Chondrocyte (in vitro differentiated cells): ENCODE measurements at places on chromosomes 12 and 14.

DNA sequence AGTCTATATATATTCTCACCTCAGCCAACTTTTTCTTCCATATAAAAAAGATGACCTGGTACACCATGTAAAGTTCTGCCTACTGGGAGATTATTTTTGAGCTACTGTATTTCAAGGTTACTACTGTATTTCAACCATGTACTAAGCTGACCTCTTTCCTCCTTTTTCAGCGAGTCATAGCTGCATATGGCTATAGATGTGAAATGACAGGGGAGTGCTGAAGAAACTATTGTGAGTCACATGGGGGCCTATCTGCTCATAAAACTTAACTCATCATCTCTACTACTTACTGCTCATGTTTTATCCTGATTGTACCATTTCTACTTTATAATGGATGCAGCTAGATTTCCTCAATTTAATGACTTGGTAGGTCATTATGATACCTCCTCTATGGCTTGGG lies 571.4 kb upstream of the ATP2B1 start:
- peaks cover 4% of the 10 kb centered on the region for H3K36me3 ChIP-seq
- H3K4me3 ChIP-seq, result no peak overlapping the region

- H3K4me3 ChIP-seq, result no peak overlapping the region
- H3K27ac ChIP-seq, result no peak overlapping the region
- H3K4me1 ChIP-seq, result peaks cover 20% of the 10 kb centered on the region
- no peak for DNase-seq
- H3K27me3 ChIP-seq, result no peaks in the 10 kb centered on the region
These were observed 50.1 kb upstream of the STK38L start for GRCh38 chr12:27193854-27194544.

GRCh38 chr12:47377414-47378221 lies 297.9 kb upstream of the AMIGO2 start:
- peak overlapping the region; percentile 92 for H3K27ac ChIP-seq
- no peaks in the 10 kb centered on the region for H3K27me3 ChIP-seq
- no peak for DNase-seq

GRCh38 chr12:69579029-69579428 lies 6.2 kb upstream of the CCT2 start:
- peaks cover 3% of the 10 kb centered on the region for H3K4me1 ChIP-seq
- peaks cover 12% of the 10 kb centered on the region for H3K36me3 ChIP-seq
- DNase-seq, result no peak
- no peak overlapping the region for H3K27ac ChIP-seq
- H3K27me3 ChIP-seq, result no peaks in the 10 kb centered on the region

GRCh38 chr12:112803620-112804282 lies 12.2 kb downstream of the RPH3A start:
- no peaks in the 10 kb centered on the region for H3K4me1 ChIP-seq
- H3K27ac ChIP-seq, result no peak overlapping the region
- no peak overlapping the region for H3K4me3 ChIP-seq
- H3K36me3 ChIP-seq, result no peaks in the 10 kb centered on the region
- H3K27me3 ChIP-seq, result peaks cover 29% of the 10 kb centered on the region

DNA sequence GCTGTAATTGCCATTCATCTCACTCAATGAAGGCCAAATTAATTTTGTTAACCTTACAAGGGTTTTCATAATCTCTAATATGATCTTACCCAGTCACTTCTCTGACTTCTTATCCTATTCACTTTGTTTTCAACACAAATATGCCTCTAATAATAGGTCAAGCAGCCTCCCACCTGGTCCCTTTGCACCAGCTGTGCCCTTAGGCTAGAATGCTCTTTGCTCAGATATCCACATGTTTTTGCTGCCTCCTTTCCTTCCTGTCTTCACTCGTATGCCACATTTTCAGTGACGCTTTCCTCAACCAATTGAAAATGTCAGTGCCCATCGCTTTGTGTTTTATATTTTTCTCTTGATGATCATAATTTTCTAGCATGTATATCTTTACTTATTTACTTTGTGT lies 106.4 kb upstream of the SYT10 start:
- H3K36me3 ChIP-seq, result no peaks in the 10 kb centered on the region
- no peaks in the 10 kb centered on the region for H3K27me3 ChIP-seq
- no peak for DNase-seq
- H3K4me3 ChIP-seq, result no peak overlapping the region
- H3K27ac ChIP-seq, result no peak overlapping the region
- no peaks in the 10 kb centered on the region for H3K4me1 ChIP-seq

GRCh38 chr14:91834571-91834970 lies 32.8 kb downstream of the TC2N start:
- DNase-seq, result no peak
- peaks cover 15% of the 10 kb centered on the region for H3K4me1 ChIP-seq
- peaks cover 14% of the 10 kb centered on the region for H3K36me3 ChIP-seq

GRCh38 chr12:55738123-55739024 lies 4.5 kb upstream of the GDF11 start:
- H3K4me3 ChIP-seq, result peak overlapping the region; percentile 77
- H3K27ac ChIP-seq, result peak overlapping the region; percentile 85
- peaks cover 21% of the 10 kb centered on the region for H3K4me1 ChIP-seq
- no peak for DNase-seq

DNA sequence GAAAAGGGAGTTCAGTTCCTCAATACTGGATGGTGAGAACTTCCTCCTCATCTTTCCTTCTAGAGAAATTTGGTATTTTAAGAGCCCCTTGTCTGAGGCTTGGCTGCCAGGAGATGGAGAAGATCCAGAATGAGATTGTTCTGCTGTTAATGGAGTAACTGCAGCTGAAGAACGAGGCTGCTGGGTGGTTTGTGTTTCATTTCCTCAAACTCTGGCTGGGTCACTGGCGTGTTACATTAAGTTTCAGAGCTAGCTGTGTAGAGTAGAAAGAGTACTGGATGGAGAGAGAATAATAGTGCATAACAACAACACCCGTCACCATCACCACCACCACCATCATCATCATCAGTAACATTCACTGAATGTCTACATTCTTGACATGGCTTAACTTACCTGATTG lies 325.0 kb upstream of the TBX3 start:
- DNase-seq, result no peak
- peaks cover 29% of the 10 kb centered on the region for H3K27me3 ChIP-seq
- H3K4me1 ChIP-seq, result no peaks in the 10 kb centered on the region
- peaks cover 3% of the 10 kb centered on the region for H3K36me3 ChIP-seq
- H3K27ac ChIP-seq, result no peak overlapping the region

- peaks cover 2% of the 10 kb centered on the region for H3K36me3 ChIP-seq
- no peaks in the 10 kb centered on the region for H3K4me1 ChIP-seq
- H3K27me3 ChIP-seq, result no peaks in the 10 kb centered on the region
- H3K27ac ChIP-seq, result no peak overlapping the region
- H3K4me3 ChIP-seq, result no peak overlapping the region
- DNase-seq, result no peak
These were observed 168.5 kb downstream of the RIMBP2 start for GRCh38 chr12:130547480-130548155.

GRCh38 chr12:96140174-96140573 lies 54.0 kb upstream of the ELK3 start:
- H3K27me3 ChIP-seq, result no peaks in the 10 kb centered on the region
- DNase-seq, result no peak
- H3K4me3 ChIP-seq, result no peak overlapping the region
- H3K36me3 ChIP-seq, result no peaks in the 10 kb centered on the region
- H3K4me1 ChIP-seq, result peaks cover 23% of the 10 kb centered on the region
- no peak overlapping the region for H3K27ac ChIP-seq

DNA sequence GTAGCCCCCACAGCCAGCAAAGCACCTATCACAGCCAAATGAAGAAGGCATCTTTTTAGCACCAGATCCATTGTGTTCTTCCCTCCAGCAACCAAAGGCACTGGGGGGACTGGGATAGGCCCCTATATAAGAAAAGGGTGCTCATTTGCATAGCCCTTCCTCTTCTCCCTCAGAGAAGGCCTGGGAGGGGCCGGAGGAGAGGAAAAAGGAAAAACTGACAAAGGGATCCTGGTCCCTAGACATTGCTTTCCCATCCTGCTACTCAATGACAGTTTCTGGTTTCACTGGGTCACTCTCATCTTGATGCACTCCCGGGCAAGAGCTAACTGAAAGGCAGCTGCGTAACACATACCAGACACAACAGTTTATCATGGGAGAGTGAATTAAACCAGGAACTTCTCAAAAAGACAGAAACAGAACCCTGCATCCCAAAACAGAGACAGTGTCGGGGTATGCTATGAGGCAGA lies at the start of gene PMEL:
TSS of gene PMEL (minus strand) at position 102 of the 467 bp plus-strand sequence. CDS start at position 71, 31 bp downstream.
- no peaks in the 10 kb centered on the region for H3K27me3 ChIP-seq
- peak within 1 kb of the TSS; percentile 90 for H3K27ac ChIP-seq
- peaks cover 26% of the 10 kb centered on the region for H3K4me1 ChIP-seq

DNA sequence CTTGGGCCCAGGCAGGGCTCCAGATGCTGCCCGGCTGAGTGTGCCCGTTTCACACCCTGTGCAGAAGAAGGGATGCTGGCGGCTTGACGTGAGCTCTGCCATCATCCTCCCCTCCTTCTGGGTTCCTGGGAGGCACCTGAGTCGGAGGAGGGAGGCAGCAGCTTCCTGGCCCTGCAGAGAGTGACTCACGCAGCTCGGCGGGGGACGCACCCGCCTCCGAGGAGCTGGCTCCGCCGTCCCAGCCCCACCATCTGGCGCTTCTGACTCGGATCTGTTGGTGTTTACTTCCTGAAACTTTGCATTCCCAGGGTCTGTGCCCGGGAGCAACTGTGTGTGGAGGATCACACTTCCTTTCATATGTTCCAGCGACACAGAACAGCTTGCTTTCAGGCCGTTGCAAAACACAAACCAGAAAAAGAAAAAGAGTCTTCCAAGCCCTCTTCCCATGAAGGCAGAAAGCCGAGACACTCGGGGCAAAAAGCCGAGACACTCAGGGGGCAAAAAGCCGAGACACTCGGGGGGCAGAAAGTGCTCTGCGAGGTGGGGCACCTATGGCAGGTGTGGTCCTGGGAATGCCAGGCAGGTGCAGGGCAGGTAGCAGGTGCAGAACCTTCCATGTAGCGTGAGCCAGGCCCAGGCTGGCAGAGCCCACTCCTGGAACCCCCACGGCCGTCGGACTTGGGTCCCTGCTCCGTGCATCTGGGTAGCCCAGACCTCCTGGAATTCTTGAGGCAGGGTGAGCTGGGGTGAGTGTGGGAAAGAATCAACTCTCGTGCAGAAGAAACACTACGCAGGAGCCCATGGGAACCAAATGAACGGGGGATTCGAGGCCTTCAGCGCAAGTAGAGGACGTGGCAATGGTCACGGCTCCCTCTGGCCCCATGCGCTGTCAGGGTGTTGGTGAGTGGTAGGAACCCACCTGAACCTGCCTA lies 27.6 kb upstream of the GALNT9 start:
- H3K4me1 ChIP-seq, result peaks cover 6% of the 10 kb centered on the region
- peaks cover 6% of the 10 kb centered on the region for H3K27me3 ChIP-seq
- H3K36me3 ChIP-seq, result no peaks in the 10 kb centered on the region

DNA sequence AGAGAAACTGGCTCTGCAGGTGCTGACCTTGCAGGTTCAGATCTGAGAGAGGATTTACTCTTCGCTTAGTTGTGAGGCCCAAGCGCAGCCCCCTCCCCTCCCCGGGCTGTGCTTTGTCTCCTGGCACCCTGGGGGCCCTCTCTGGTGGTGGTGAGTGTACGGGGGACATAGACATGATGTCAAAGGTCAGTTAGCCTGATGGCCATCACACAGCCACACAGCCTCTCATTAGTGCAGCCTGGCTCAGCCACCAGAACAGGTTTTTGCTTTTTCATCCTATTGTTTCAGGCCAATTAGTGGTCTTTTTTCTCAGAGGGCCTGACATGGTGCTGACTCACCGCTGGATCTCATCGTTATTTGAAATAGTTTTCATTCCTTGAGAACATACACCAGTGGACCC lies 437.9 kb downstream of the AACS start:
- no peak overlapping the region for H3K4me3 ChIP-seq
- no peaks in the 10 kb centered on the region for H3K36me3 ChIP-seq
- H3K27me3 ChIP-seq, result peaks cover 1% of the 10 kb centered on the region

DNA sequence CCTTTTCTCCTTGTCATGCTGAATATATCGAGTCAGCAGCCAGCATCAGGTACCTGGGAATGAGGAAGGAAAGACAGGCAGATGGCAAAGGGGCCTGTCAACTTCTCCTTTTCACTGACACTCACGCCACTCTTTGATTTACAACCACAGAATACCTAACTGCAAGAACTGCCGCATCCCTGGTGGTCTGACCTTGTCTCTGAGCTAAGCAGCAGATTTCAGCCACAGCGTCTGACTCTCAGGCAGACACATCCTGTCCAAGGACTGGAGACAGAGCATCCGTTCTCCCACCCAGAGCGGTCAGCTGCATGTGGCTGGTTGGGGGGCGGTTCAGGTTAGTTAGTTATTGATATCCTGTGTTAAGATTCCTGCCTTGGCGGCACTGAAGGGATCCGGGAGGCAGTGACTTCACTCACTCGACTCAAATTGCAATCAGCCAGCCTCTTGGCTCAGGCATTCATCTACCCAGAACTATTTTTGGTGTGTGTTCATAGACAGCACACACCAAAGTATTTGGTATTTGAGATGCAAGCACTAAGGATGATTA lies 11.2 kb upstream of the MAP1LC3B2 start:
- H3K27ac ChIP-seq, result peak overlapping the region; percentile 91
- peak overlapping the region; percentile 34 for H3K4me3 ChIP-seq
- DNase-seq, result no peak
- H3K36me3 ChIP-seq, result no peaks in the 10 kb centered on the region

DNA sequence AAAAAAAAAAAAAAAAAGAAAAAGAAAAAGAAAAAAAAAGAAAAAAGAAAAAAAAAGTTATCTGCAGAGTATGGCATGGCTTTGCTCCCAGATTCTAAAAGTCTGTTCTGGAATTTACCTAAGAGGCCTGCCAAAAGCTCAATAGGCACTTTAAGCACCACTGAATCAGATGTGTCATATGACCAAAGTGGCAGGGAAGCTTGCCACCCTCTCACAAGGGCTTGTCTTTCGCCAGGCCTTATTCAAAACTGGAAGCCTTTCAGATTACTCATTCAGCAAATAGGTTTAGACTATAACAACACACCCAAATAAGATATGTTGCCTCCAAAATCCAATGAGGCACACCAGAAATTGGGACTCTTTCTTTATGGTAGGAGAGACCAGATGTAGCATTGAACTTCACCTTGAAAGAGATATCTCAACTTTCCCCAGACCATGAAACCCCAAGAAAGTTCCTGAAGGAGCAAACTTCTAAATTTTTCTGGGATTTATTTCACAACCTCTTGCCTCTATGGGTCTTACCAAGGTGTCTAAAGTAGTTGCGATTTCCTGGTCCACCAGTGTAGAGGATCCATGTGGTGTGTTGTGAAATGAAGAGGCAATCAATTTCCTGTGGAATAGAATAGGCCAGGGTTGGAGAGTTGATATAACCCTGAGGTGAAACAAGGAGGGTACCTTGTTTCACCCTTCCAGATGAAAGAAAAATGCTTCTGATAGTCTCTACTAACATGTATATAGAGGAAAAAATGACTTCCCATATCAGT lies 218.8 kb downstream of the DAD1 start:
- H3K27me3 ChIP-seq, result peaks cover 12% of the 10 kb centered on the region
- DNase-seq, result no peak
- no peak overlapping the region for H3K4me3 ChIP-seq

- peaks cover 17% of the 10 kb centered on the region for H3K4me1 ChIP-seq
- no peaks in the 10 kb centered on the region for H3K36me3 ChIP-seq
- DNase-seq, result no peak
- H3K27ac ChIP-seq, result no peak overlapping the region
These were observed 145.9 kb downstream of the DUSP6 start for GRCh38 chr12:89206390-89206789.

- peaks cover 66% of the 10 kb centered on the region for H3K4me1 ChIP-seq
- no peak overlapping the region for H3K4me3 ChIP-seq
- DNase-seq, result no peak
- H3K27me3 ChIP-seq, result no peaks in the 10 kb centered on the region
- H3K36me3 ChIP-seq, result peaks cover 6% of the 10 kb centered on the region
These were observed 257.5 kb downstream of the MSRB3 start for GRCh38 chr12:65535946-65536345.

GRCh38 chr14:61812347-61813095 lies 50.3 kb downstream of the SNAPC1 start:
- H3K36me3 ChIP-seq, result no peaks in the 10 kb centered on the region
- H3K27ac ChIP-seq, result no peak within 1 kb of the TSS
- H3K4me3 ChIP-seq, result peak within 1 kb of the TSS; percentile 83
- H3K4me1 ChIP-seq, result peaks cover 11% of the 10 kb centered on the region
